ENCODE measurements at places on chromosomes 2 and 18.
A peak's percentile ranks its signal among the peaks of the same experiment; 100 is the strongest.

DNA sequence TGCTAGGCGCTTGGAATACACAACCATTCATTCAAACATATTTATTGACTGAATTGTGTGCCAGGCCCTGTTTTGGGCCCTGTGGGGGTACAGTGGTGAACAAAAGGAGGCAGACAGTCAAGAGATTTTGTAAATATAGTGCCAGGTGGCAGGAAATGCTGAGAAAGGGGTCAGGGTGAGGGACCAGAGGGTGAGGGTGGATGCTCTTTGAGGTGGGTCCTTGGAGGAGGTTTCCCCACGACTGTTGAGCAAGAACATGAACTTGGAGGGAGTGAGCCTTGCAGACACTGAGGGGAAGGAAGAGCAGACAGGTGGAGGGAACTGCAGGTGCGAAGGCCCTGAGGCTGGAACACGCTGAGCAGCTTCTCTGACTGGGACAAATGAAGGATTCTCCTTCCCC is 40.7 kb downstream of the ODC1 start:
- DNase-seq: no peak

DNA sequence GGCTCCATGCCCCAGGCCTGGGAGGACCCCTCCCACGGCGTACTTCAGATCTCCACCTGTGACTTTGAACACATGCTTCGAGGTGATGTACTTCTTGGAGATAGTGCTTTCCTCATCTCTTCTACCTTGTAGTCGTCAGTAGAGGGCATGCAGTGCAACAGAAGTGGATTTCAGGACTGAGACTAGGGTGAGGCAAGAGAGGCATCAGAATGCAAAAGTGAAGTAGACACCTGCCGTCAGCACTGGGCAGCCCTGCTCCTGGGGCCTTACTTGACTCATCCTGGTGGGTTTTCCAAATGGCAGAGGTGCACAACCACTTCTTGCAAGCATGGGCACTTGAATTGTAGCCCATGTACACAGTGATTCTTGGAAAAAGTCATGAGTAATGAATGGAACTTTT is 258.8 kb downstream of the NEDD4L start:
- DNase-seq: no peak

DNA sequence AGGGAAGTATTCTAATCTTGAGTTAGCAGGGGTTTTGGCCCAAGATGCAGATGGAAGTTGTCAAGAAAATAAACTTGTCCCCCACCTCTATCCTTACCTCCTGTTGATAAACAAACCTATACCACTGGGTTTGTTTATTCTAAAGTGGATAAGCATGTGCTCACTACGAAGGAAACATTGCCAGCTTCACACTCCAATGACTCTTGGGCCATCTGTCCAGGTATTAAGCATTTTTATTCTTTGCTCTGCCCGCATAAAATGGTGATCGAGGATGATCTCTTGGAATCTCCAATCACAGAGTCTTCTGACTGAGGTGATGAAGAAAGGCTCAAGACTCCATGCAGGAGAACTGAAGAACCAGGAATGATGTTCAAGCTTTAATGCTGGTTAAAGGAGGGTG is 1908.4 kb upstream of the PIK3C3 start:
- no peak for DNase-seq

- no peak for DNase-seq
Measured at GRCh38 chr2:232129483-232129882, 168.0 kb downstream of the DIS3L2 start.

DNA sequence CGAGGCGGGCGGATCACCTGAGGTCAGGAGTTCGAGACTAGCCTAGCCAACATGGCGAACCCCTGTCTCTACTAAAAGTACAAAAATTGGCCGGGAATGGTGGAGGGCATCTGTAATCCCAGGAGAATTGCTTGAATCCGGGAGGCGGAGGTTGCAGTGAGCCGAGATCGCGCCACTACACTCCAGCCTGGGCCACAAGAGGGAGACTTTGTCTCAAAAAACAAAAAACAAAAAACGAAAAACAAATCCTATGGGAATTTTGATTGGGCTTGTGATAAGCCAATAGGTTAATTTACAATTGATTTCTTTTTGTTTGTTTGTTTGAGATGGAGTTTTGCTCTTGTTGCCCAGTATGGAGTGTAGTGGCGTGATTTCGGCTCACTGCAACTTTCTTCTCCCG is 24.2 kb upstream of the TOGARAM2 start:
- no peak for DNase-seq

DNA sequence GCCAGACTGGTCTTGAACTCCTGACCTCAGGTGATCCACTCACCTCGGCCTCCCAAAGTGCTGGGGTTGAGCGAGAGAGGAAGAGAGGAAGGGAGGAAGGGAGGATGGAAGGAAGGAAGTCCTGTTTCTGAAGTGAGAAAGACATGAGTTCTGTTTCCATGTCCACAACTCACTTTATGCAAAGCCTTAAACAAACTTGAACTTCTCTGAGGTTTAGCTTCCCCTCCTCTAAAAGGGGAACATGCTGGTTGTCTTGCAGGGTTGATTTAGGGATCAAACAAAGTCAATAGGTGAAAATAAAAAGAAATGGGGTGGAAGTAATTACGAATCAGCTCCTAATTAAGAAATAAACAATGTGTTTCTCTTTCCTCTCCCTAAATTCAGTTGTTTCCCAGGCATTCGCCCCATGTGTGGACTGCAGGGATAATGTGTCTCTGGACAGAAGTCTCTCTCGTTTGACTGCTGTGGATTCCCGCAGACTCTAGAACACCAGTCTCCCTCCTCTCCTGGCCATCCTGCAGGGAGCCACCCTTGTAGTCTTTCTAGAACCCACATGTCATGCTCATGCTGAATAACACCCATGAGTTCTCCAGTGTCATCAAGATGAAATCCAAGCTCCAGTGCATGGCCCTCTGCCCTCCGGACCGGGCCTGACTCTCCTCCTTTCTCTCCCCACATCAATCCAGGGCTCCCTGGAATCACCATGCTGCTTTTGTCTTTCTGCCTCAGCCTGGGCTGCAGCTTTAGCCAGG is 229.3 kb upstream of the TRIB2 start:
- DNase-seq: no peak

- peak; percentile 88 for DNase-seq
Measured at GRCh38 chr2:127153691-127154158, 46.8 kb upstream of the BIN1 start.

- no peak for DNase-seq
Measured at GRCh38 chr2:217655651-217656050, 347.1 kb downstream of the TNS1 start.

DNA sequence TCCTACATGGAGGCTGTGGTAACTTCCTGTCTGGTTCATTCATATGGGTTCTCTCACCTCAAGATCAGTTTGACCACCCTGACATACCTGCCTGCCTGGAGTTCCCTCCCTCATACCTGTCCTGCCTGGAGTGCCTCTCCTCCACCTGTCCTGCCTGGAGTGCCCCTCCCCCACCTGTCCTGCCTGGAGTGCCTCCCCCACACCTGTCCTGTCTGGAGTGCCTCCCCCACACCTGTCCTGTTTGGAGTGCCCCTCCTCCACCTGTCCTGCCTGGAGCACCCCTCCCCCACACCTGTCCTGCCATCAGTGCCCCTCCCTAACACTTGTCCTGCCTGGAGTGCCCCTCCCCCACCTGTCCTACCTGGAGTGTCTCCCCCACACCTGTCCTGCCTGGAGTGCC is 461.9 kb downstream of the PTPRM start:
- DNase-seq: no peak

- DNase-seq: no peak
Measured at GRCh38 chr2:135742325-135742757, 686 bp downstream of the UBXN4 start.

DNA sequence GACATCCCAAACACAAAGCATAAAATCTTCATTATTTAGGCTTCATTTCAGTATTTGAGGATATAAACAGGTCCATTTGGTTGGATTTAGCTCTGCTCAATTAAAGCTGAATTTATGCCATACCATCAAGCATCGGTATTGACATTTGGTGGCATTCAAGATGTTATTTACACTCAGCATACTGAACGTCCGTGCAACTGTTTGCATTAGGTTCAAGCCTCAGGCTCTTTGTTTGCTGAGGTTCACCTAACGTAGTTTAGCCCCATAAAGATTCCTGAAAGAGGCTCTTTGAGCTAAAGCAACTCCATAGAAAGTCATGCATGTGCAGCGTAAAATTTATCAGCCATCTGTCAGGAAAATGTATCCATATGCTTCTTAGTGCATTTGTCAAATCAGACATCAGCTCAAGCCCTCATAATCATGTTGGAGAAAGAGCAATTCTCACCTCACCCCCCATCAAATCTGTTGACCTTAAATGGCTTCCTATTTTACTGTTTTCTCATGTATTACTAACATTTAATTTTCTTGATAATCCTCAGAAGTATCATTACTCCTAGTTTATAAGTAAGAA is 366.9 kb downstream of the EPHA4 start:
- DNase-seq: no peak

DNA sequence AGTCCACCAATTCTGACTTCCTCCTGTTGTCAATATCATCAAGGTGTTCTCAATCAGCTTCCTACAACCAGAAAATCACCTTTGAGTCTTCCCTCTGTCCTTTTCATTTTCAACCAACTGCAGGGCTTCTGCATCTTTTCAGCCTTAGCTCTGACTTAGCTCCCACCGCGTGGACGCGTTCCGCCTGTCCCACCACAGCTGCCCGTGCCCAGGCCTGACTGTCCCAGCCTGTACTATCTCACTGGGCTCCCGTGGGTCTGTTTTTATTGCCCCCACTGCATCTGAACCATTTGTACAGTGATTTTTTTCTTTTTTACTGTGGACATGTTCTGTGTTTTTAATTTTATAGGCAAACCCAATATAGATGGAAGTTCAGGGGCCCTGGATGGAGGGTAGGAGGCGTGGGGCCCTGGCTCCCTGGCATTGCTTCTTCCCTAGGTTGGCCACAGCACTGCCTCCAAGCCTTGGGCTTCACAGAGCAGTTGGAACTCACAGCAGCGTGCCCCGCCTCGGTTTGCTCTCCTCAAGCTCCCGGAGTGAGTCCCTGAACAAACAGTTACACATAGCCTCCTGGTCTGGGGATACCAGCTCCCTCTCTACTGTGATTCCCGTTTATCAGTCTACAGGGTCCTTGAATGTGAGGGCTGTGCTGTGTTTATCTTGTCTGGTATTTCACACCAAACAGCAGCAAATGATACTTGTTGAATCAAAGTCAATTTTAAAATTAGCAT is 280.6 kb upstream of the PXDN start:
- DNase-seq: no peak

DNA sequence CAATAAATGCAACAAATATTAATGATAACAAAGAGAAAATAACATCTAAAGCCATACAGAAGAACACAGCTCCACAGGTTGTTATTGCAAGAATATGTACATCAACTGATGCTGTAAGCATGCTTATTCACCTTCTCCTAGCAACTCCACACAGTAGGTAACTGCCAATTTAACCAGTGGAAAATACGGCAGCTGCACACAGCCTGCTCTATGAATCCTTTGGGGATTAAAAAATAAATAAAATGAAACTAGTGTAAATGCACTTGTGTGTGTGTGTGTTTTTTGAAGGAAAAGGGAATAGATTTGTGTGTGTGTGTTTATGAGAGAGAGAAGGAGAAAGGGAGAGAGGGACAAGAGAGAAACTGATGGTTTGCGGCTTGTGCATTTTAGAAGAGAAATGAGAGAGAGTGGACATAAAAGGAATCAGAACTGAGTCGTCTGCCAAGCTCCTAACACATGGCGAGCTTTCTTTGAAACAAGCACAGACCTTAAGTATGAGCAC is 96.2 kb upstream of the PDE1A start:
- DNase-seq: no peak

DNA sequence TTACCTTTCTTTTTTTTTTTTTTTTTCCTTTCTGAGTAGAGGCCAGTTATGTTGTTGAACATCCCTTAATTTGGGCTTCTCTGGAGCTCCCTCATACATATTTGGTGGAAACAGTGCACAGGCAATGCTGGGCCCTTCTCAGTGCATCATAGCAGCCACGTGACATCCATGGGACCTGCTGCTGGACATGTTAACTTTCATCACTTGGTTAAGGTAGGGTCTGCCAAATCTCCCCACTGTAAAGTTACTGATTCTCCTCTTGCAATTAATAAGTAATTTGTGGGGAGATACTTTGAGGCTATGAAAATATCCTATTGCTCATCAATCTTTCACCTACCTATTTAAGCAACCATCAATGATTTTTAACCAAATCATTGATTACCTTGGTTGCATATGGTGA is 211.5 kb upstream of the LYPD1 start:
- no peak for DNase-seq

- no peak for DNase-seq
Measured at GRCh38 chr18:59067873-59068272, 71.8 kb upstream of the SEC11C start.

DNA sequence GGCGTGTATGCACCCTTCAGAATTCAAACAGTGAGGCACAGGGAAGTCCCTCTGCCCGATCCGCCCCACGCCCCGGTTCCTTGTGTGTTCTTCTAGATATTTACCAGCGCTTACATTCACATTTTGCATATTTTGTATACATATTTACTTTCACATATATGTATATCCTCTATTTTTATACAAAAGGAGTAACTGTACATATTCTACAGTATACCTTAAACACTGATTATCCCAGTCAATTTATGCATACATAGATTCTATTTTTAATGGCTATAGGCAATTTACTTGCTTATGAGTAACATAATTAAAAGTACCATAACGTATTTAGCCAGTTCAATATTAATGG is 307 bp upstream of the DUSP11 start:
- DNase-seq: no peak

DNA sequence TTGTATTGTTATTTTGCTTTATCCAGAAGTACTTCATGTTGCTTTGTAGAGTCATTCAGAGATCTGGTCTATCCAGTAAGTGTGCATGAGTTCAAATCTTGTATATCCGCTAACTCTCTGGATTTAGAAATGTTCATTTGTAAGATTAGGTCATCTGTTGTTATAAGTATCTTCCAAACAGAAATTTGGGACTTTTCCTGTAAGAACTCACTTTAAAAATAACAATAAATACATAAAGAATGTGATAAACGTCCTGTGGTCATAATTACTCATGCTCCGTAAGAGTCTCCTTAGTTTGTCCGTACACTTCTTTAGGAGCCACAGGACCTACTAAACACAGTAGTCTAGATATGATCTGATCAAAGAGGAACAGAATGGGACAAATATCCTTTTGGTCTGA is 699.9 kb upstream of the SLC8A1 start:
- DNase-seq: no peak

- no peak for DNase-seq
Measured at GRCh38 chr2:30157616-30158015, 10.8 kb downstream of the YPEL5 start.

- no peak for DNase-seq
Measured at GRCh38 chr2:177553176-177553884, 160.8 kb downstream of the AGPS start.

GRCh38 chr2:85240055-85240454 is 87.7 kb downstream of the TGOLN2 start:
- DNase-seq: no peak

- no peak for DNase-seq
Measured at GRCh38 chr2:219560037-219560892, 11.1 kb downstream of the OBSL1 start.

GRCh38 chr18:63907664-63908063 is at the start of gene SERPINB10:
SERPINB10 (plus strand) TSS chr18:63907958; CDS start chr18:63915511, 7,553 bp downstream.
- no peak for DNase-seq

DNA sequence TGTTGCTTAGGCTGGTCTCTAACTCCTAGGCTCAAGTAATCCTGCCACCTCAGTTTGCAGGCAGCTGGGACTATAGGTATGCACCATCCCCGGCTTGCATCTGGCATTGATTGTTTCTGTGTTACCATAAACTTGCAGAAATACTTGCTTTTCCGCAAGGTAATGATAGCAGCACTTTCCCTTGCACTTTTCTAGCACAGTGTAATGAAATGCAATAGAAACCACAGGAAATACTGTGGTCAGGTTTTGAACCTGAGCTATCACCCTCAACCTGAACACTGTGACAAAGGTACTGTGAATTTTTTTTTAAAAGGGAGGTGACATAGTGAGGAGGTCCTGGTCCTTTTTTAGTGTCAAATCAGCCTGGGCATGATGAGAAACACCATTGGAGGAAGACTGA is 38.3 kb downstream of the DHRS9 start:
- no peak for DNase-seq
